ENCODE measurements at places on chromosomes 13 and 19. TPM values are rescaled to one million over a fixed set of nuclear protein-coding genes. Genes with fewer than 3 reads are reported as not detected.

C1QTNF9 gene
- not detected for total RNA-seq

FGF14 gene
- total RNA-seq, result not detected

C19orf12 gene
- total RNA-seq, result 28.8 TPM

ZNF763 gene
- 0.33 TPM for total RNA-seq

SYNGR4 gene
- not detected for total RNA-seq

RFPL4A gene
- total RNA-seq, result 2.3 TPM

ACER1 gene
- not detected for total RNA-seq
